ENCODE measurements at places on chromosomes 5 and 9.

DNA sequence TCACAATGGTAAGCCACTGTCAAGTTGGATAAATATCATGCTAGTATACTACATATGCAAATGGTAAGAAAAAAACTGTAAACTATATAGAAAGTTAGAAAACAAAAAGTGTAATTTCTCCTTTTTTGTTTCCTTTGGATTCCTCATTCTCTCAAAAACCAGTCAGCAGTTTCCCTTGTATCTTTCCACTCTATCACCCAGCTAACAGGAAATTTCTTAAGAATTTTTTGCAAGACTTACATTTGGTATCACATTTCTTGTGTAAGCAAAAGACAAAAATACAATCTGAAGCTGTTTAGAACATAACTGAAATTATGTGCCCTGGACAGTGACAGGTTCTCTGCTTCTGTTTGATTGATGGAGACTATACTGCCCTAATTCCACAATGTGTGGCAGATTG lies 25.2 kb upstream of the MSH3 start:
- no peak for DNase-seq

DNA sequence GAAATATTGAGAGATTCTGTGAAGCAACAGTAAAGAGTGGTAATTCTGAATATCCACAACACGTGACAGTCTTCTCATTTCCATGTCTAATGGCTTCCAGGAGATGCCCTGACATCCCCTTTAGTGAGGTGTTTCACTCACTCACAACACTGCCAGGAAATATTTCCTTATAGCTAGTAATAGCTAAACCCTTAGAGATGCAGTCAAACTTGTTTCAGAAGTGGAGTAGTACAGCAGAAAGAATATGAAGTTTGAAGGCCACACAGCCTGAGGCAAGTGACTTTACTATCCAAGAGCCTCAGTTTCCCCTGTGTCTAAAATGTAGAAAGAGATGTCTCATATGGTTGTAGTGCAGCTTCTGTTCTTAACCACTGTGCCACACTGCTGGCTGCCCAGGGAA lies 139.2 kb downstream of the CDK5RAP2 start:
- no peak for DNase-seq

DNA sequence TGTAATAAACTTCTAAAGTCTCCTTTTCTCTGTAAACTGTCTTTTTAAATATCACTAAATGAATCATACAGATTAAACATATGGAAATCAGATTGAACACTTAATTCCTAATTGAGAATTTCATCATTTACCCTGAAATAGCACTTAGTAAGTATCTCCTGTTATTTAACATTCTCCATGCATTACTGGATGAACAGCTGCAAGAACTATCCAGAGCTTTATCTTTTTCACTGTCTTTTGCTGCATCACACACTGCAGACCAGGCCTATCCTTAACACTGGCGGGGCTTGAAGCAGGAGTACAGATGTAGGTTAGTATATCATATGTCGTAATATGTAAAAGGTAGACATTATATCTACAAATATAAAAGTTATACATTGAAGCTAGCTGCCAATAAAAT lies 108.7 kb upstream of the EFNA5 start:
- no peak for DNase-seq

DNA sequence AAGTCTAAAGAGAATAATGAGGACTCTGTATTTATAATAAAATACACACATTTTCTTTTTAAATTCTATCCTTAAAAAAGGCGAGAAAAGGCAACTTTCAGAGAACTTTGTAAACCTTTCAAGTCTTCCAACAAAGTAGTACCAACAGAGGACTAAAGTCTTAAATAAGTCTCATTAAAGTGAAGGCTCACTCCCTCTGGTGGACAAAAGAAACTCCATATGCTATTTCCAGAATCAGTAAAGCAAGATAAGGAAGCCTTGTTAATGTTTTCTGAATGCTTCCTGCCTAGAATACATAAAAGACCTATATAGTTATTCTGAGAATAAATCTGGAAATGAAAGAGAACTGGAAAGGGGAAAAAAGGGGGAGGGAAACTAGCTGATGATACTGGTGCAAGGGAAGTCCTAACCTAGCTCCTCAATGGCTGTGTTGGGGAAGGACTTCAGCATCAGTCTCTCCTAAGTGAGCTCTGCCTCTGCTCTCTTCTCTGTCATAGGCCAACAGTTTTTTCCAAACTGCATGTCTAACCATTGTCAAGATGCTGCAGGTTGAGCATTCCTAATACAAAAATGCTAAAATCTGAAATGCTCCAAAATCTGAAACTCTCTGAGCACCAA lies 7.2 kb downstream of the HMGCS1 start:
- no peak for DNase-seq

GRCh38 chr9:14314424-14314928 lies 535 bp upstream of the NFIB start:
- peak; percentile 34 for DNase-seq

GRCh38 chr5:34843497-34843896 lies 4.5 kb downstream of the TTC23L start:
- no peak for DNase-seq

Measured in WTC11 (cell line).